ENCODE measurements at places on chromosomes 16 and 17.

GRCh38 chr16:1651094-1651973, 26.7 kb upstream of the JPT2 start:
- no peak for DNase-seq

DNA sequence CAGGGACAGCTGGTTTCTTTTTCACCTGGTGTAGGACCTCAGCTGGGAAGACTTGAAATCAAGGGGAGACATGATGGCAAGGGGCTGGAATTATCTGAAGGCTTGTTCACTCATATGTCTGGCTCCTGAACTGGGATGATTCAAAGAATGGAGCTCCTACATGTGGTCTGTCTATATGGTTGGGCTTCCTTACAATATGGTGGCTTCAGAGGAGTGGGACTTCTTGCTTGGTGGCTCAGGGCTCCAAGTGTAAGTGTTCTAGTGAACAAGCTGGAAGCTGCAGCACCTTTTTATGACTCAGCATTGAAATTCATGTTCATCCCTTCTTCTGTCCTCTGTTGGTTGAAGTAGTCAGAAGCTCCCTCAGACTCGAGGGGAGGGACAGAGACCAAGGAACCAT, 127.9 kb downstream of the MSI2 start:
- no peak for DNase-seq

DNA sequence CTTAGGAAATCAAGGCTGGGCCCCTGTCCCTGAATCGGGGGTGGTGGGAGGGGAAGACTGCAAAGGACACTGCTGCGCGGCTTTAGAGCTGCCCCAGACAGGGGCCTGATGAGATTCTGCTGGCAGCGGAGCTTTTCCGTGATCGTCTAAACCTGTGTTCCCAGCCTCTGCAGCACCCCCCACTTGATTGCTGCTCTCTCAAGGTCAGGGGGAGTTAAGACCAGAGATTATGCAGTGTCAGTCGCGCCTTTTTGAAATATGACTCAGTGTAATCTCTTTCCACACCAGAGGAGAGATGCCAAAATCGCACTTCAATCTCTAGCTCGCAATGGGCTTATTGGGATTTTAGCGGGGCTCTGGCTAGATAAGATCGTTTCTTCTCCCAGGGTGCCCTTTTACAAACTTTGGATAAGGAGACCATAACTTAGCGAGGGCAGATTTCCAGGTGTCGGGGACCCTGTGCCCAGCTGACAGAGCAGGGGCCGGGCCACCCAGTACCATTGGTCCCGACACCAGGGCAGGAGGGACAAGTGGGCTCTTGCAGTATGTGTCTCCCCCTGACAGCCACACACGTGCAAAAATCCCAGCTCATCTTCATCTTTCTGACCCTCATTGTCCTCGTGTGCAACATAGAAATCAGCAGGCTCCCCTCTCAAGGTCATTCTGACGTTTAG, 87.0 kb downstream of the IRX3 start:
- no peak for DNase-seq

GRCh38 chr17:68771867-68772515, 170.8 kb upstream of the FAM20A start:
- no peak for DNase-seq

GRCh38 chr17:614653-615546, 99.7 kb downstream of the VPS53 start:
- DNase-seq, result no peak

- no peak for DNase-seq
Observed at GRCh38 chr17:62971853-62972252, 5.8 kb downstream of the TANC2 start.

GRCh38 chr17:74742978-74743545, 5.4 kb upstream of the NHERF1 start:
- DNase-seq, result no peak

DNA sequence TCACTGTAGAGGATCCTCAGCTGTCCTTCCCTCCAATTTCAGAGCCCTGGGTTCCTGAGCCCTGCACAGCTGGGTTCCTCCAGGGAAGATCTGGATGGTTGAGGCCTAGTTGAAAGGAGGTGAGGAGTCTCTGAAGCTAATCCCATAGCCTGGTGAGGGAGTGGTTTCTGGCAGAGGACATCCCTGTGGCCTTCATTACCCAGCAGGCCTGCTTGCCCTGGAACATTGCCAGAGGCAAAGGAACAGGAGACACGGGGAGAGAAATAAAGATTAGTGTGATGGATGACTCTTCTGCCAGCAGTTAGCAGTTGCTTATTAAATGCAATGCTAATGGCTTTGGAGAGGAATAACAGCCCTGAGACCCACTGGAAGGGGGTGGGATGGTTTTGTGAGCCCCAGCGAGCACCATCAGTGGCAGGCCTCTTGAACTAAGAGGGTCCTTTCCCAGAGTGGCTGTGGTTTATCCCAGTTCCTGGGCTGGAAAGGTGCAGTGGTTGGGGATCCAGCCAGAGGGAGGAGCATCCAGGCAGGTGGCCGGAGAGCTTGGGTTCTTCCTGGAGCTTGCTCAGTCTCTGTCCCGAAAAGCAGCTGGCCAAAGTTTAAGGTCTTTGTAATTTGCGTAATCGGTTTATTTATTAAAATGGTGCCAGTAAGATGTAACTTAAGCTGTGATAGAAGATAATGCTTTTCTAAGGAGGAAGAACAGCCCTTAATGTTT, 209.7 kb downstream of the CCDC182 start:
- DNase-seq, result no peak

- no peak for DNase-seq
Observed at GRCh38 chr17:27240086-27240801, 53.7 kb upstream of the WSB1 start.

DNA sequence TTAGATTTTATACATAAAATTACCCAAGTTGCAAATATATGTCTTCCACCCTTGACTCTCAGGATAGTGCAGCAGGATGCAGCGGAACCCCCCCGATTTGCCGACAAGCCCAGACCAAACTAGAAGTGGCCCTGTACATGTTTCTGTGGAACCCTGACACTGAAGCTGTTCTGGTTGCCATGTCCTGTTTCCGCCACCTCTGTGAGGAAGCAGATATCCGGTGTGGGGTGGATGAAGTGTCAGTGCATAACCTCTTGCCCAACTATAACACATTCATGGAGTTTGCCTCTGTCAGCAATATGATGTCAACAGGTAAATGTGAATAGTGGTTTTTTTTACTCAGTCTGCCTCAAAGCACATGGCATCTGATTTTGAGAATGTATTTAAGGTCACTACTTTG, 70.7 kb downstream of the OMG start:
- DNase-seq, result no peak

DNA sequence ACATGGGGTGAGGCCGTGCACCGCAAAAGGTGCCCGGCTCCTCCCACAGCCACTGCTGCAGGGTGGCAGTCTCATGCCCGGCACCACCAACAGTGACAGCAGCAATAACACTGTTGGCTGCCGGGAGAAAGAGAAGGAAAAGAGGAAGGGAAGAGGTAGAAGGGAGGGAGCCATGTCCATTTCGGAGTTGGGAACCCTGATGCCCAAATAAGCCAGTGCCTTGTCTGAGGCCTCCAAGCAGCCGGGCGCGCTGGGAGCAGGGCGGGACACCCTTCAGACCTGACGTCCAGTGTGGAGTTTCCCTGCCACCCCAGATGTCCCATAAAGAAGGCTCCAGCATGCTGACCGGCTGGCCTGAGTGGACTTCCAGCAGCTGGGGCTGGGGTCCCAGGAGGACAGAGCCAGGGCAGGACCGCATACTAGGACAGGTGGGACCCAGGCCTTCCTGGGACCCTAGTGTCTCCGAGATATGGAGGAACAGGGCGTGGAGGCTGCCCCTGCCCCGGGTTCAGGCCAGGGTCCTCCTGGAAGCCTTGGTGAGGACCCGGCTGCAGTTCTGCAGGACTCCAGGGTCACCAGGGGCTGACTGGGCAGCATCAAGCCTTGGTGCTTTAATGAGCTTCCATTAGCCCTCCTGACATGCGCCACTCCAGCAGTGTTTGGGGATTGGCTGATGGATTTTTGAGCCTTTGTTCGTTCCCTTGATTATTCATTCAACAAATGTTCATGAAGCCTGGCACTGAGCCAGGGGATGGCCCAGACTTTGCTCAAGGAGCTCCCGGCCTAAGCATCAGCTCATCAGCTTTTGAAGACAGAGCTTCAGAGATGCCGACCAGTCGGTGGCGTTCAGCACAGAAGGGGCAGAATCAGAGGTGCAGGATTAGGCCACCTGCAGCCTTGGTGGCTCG, 223.6 kb upstream of the CIBAR2 start:
- no peak for DNase-seq

GRCh38 chr16:67666032-67666551, 458 bp downstream of the ENKD1 start:
- DNase-seq, result no peak

DNA sequence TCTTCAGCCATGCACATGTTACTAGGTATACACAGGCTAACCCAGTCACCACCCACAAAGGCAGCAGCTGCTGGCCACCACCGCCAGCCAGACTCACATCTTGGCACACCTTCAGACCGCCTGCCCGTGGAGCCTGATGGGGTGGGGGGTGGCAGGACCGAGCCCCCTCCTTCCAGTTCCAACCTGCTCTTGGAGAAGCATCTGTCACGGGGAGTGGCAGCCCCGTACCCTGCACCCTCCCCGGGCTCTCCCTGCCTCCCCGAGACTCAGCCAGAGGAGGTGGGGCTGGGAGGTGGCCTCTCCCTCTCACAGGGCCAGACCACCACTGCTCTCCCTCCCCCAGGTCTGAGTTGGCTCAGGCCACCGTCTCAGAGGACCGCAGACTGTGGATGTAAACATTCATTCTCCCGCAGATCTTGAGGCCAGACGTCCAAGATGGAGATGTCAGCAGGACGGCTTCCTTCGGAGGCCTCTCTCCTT, 11.3 kb upstream of the RBFOX3 start:
- DNase-seq, result no peak

- DNase-seq, result no peak
Observed at GRCh38 chr17:39612291-39612894, 4.7 kb upstream of the NEUROD2 start.

DNA sequence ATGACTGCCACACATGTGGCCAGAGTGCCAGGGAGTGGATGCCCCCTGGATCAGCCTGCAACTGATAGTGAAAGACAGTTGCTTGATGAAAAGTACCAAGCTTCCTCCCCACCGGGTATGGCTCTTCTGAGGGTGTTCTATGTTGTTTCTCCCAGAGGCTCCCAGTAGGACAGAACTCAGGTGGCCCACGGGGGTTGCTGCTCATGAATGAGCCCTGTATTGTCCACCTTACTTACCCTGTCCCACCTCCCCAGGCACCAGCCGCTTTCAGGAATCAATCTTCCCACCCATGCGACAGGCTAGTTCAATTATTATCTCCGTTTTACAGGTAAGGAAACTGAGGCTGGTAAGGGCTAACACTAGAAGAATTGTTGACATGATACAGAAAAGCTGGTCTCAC, 34.9 kb upstream of the RGS9 start:
- no peak for DNase-seq

GRCh38 chr17:68560966-68561720, 40.0 kb downstream of the FAM20A start:
- DNase-seq, result no peak

DNA sequence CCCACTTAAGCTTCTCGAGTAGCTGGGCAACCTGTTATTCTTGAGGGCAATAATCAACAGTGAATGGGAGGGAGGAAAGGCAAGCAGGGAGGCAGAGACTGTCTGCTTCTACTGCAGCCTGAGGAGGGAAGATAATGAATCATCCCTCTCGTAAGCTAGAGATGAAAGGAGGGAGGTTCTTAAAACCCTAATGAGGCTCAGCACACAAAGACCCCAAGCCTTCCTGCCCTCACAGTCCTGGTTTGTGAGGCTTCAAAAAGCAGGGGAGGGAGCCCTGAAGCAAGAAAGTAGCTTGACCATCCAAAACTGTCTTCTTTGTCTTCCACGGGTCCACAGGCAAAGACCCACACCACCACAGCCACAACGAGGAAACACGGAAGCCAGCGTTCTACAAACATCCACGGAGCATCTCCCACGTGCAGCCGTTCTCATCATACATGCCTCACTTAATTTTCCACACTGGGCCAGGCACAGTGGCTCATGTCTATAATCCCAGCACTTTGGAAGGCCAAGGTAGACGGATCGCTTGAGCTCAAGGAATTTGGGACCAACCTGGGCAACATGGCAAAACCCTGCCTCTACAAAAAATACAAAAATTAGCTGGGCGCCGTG, 1.8 kb downstream of the PIK3R5 start:
- no peak for DNase-seq

GRCh38 chr16:15855704-15856003, 1.2 kb downstream of the MYH11 start:
- DNase-seq, result no peak

Measured in fibroblast of skin of left quadriceps (primary cell).